ENCODE measurements at places on chromosomes 2 and 18.

DNA sequence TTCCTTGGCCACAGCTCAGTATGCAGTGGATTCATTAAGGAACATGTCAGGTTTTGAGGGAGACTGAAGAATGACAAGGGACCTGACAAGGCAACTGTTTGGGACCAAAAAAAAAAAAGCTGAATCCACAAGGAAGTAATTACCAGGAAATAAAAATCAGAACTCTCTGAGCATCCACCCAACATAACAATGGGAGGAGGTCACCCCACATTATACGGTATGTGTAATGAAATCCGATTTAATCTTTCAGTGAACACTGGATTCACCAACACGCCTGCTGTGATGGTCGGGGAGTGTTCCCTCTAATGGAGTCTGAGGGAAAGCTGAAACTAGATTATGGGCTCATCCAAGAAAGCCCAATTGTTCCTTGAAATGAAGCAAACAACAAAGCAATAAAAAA is 329.3 kb downstream of the ETAA1 start:
- DNase-seq: no peak

DNA sequence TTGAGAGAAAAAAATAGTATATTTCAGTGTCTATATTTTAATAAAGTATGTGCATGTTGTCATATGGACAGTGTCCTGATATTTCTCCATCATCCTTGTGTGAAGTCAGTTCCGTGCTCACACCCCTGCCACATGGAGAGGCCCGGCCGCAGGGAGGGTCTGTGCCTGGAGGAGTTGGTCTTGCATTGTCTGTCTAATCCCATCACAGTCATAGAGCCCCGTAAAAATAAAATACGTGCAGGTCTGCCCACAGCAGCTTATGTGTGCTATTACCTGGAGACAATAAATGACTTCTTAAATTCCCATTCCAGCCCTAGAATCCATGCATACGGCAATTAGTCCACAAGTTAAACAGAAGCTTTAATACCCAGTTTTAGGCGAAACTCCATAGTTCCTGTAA is 20.1 kb downstream of the MAPRE2 start:
- DNase-seq: no peak

DNA sequence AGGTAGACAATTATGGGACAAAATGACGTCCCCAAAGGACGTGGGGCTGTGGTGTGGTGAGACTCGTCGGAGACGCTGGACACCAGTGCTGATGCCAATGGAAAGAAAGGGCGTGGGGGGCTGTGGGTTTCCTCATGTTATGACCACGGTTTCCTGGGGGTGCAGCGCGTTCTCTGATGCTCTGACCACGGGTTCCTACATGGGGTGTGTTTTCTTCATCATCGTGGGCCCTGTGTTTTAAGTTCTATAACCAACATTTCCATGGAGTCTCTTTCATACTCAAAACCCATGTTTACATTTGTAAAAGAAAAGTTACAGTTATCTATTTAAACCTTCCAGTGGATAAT is 141.6 kb downstream of the RTP5 start:
- DNase-seq: no peak

DNA sequence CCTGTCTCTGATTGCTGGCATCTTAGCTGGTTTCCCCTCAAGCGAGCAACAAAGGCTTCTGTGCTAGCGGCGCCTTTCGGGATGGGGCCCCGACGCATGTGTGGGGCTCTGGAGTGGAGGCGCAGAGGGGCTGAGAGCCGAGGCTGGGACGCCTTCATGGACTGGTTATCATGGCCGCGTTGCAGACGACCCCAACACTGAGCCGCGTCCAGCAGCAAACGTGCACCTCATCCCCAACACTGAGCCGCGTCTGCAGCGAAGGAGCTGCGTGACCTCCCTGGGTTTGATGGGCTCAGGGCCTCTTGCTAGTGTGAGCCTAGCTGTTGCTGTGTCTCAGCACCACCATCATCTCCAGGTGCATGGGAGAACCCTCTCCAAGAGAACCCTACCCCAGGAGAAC is 123.7 kb upstream of the CTDP1 start:
- DNase-seq: no peak

GRCh38 chr2:239201531-239201876 is 199.3 kb downstream of the HDAC4 start:
- DNase-seq: no peak

DNA sequence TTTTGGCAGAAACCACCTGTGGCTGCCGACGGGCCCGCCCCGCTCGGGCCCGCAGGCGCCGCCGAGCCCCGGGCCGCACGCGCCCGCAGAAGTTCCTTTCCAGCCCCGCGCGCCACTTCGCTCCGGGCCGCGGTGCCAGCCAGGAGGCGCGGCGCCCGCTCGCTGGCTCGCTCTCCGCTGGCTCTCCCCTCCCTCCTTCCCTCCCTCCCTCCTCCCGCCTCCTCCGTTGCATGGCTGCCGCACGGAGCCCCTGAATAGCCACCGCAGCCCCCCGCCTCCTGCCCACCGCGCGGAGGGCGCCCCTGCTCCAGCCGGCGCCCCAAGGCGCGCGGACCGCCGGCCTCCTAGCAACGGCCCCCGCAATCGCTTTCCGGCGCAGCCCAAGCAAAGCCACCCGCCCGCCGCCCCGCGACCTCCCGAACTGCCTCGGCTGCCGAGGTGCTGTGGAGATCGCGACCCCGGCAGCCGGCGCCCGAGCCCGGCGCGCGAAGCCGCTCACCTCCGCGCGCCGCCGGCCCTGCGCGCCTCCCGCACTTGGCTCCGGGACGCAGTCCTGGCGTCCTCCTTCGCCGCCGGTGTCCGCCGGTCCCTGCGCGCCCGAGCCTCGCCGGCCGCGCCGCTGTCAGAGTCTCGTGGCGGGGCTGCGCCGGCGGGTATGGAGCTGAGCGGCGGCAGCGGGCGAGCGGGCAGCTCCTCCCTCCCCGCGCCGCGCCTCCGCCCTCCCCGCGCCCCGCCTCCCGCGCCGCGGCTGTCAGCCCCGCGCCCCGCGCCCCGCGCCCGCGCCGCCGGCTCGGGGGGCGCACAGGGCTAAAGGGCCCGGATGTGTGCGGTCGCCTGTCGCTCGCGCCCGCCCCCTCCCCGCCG is at the start of gene ZBTB7C:
Gene ZBTB7C (minus strand): TSS at position 657 of the 864 bp plus-strand sequence.
- DNase-seq: peak; percentile 44

DNA sequence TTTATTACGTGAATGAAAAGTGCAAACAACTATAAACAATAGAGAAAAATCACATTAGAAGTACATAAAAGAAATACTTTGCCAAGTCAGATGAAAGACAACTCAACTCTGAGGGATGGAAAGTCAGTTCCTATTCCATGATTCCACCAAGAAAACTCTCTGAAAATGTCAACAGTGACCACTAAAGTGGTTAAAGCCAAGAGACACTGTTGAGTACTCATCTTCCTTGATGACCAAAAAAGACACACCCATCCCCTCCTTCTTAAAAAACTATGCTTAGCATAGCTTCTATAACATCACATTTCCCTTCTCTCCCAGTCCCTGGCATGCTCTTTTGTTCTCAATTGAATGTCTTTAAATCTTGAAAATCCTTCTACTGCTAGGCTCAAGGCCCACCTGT is 160.0 kb downstream of the TCF4 start:
- DNase-seq: no peak

DNA sequence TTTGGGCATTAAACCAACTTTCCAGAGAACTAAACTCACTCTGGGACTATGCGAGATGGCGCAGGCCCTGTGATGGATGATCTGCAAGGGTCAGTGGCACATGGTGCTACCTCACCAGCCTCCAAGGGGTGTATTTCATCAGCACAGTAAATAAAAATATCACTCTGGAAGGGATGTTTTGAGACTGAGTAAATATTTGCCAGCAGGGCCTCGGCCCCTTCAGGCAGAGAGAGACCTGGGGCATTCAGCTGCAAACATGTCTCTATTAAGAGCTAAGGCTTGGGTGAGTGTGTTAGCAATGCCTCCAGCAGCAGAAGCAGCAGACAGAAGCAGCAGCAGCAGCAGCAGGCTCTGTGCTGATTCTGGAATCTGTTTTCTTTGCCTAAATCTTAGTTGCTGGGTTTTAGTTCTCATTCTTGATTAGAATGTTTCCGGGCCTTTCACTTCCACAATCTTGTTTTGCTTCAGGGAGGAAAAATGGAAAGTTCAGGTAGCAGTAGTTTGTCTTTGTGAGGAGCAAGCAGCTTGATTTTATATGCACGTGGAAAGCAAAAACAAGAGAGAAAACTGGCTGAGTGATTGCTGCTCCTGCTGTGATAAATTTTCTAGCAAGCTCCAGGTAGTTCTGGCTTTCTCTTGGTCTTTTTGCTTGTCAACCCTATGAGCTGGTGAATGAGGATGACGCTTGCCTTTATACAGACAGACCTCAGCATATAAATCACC is 18.6 kb downstream of the ADCYAP1 start:
- DNase-seq: no peak

DNA sequence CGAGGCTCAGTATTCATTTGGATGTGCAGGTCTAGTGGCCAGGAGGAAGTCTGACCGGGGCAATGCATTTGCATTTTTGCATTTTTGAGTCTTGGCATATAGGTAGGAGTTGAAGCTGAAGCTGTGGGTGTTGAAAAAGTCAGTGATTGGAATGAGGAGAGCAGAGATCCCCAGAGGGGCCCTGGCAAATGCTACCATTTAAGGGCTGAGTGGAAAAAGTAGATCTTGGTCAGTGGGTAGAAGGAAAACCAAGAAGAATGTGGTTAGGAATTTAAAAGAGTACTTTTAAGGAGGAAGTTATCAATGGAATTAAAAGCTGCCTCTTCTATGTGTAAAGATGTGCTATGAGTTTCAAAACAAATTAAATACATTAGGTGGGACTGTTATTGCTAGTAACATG is 143.0 kb downstream of the ZEB2 start:
- DNase-seq: no peak

GRCh38 chr18:10912790-10913545 is 236.4 kb downstream of the PIEZO2 start:
- no peak for DNase-seq

DNA sequence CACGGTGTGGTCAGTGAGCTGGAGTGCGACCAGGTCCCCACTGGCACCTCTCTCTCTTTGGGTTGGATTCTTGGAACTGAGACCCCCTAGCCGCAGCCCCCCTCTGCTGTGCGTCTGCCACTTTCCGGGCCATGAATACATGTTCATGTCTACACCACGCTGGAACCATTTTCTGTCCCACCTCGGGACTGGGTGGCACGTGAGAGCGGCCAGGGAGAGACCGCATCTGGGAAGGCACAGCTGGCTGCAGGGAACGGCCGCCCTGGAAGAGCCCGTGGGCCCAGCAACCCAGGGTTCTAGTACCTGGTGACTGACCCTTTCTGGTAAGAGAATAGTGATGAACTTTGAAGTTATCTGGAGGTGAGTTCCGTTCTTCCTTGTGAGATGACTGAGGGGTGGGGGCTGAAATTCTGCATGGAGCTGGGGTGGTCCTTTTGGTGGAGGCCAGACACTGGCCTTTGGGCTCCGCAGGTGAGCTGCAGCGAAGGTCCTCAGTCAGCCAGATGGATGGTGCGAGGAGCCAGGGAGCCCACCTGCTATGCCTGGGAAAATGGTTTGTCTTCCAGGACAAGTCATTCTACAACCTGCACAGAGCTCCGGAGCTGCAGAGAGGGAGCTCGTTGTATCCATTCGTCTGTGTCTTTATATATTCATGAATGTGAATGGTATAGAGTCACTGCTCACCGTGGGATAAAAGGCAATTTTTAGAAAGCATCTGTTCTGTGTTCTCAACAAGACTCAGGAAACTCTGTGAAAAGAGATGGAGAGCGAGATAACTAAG is 223.5 kb downstream of the NDUFA10 start:
- DNase-seq: no peak

DNA sequence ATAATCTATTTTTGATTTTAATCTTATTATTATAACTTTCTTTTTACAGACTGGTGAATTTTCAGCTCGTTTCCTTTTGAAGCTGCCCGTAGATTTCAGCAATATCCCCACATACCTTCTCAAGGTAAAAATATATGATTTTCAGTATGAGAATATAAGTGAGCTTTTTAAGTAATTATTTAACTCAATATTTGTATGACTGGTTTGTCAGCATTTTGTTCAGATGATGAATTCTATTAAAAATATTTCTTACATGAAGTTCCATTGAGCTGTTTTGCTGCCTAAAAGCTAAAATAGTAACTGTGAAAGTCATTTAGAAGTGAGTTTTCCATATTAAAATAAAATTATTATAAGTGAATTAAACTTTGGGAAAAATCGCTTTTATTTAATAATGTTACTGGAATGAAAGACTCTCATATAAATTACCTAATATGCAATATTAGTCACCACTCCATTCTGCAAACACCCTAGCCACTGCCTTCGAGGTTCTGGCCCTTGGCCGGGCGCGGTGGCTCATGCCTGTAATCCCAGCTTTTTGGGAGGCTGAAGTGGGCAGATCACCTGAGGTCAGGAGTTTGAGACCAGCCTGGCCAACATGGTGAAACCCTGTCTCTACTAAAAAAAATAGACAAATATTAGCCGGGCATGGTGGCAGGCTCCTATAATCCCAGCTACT is 155.3 kb downstream of the BABAM2 start:
- no peak for DNase-seq

DNA sequence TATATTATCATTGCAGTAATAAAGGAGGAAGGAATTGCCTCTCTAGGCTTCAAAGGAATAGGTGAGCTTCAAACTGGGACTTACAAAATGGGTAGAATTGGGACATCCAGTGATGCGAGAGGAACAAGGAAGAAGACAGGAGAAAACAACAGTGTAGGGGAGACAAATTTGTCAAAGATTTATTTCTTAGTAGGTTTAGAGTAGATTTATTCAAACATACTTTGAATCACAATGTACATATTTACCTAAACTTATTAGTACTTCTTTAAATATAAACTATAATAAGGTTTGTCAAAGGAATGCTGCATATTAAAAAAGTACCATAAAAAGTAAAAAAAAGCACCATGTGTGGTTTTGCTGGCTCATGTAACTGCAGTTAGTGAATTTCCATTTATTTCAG is 161.4 kb upstream of the CDH2 start:
- no peak for DNase-seq

DNA sequence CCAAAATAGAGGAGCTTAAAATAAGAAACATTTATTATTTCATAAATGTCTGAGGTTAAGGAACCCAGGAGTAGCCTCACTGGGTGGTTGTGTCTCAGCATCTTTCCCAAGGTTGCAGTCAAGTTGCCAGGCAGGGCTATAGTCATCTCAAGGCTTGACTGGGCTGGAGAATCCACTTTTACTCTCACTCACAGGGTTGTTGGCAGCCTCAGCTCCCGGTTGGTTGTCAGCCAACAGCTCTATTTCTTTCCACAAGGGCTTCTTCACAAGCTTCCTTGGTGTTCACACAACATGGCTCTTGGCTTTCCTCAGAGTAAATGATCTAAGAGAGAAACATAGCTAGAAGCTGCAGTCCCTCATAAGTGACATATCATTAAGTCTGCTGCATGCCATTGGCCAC is 55.6 kb upstream of the TEX51 start:
- DNase-seq: no peak

DNA sequence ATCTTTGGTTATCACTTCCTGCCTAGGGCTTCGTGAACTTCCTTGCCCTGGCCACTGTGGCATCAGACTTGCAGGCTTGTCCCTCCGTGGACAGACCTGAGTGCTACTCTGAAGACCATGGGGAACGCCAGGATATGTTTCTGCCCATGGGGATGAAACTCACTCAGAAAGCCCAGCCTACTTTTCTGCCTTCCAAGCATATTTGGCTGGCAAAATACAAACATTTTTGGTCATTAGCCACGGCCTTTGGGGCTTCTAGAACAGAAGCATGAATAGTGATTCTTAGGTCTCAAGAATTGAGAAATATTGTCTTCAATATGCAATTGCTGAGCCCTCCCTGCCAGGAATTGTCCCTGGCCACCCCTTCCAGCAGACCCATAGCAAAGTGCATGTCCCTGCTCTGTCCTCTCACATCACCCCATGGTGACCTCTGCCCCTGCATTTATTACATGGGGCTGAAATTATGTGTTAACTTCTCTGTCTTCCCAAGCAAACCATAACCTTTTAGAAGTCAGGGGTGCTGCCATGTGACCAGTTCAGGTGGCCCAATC is 152.4 kb downstream of the OSR1 start:
- DNase-seq: no peak

- DNase-seq: no peak
Observed at GRCh38 chr2:232501331-232501771, 13.7 kb upstream of the ECEL1 start.
